ENCODE measurements at places on chromosomes 4 and X.

- no peak for DNase-seq
Observed at GRCh38 chrX:39854772-39855747, 242.7 kb downstream of the BCOR start.

GRCh38 chrX:153625271-153626024 is 21.6 kb upstream of the DUSP9 start:
- DNase-seq, result no peak

GRCh38 chr4:23814996-23815660 is 74.7 kb downstream of the PPARGC1A start:
- DNase-seq, result no peak

DNA sequence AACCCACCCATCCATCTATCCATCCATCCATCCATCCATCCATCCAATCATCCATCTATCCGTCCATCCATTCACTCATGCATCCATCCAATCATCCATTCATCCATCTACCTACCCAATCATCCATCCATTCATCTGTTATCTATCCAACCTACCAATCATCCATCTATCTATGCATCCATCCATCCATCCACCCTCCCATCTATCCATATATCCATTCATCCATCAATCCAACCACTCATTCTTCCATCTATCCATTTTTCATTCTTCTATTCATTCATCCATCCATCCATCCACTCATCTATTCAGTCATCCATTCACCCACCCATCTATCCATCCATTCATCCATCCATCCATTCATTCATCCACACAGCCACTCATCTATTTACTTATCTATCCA is 80.1 kb upstream of the SHOX start:
- DNase-seq, result no peak

DNA sequence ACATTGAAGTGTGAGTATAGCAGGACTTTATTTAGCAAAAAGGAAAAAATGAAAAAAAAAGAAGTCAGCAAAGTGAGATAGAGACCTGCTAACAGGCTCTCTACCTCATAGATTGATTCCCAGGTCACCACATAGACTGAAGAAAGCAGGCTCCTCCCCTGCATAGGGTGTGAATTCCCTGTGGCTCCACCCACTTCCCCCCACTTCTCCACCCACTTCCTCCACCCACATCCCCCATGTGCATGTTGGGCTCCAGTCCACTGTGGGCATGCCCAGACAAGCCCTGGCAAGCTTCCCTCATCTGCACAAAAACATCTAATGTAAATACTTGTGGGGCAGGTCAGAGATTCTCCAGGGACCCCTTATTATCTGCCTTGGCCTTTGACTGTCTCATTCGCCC is 97.8 kb downstream of the TMEM47 start:
- DNase-seq, result no peak

- DNase-seq, result no peak
Observed at GRCh38 chr4:119299741-119300100, 22.2 kb downstream of the FABP2 start.

- no peak for DNase-seq
Observed at GRCh38 chr4:173932701-173933100, 350.8 kb downstream of the FBXO8 start.

DNA sequence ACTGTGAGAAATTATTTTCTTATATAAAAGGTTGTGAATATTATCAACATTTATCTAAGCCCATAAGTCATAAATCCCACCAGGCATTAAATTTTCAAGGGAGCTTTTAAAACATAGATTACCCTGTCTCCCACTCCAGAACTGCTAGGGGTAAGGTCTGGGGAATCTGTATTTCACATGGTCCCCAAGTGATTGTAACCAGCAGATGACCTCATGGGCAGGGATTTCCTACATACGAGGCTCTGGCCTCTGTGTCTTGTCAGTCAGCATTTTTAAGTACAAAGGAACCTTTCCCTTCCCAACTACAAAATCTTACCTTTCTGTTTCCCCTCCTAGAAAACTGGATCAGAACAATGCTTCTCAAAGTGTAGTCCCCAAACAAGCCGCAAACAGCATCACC is 188.6 kb downstream of the TSPAN5 start:
- no peak for DNase-seq

DNA sequence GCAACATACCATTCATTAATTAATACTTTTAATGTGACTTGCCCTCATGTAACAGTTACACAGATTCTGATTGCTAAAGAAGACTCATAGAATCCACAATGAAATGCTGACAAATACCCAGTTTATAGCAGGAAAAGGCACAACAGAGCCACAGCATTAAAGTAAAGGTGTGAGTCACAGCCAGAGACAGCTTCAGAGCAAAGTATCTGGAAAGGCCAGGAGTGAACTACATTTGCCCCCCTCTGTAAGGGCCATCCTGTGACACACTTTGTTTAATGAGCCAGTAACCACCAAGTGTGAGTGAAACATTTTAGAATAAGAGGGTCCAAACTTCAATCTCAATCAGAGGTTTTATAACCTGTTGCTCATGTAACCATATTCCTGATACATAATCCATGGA is 133.8 kb upstream of the TACR3 start:
- no peak for DNase-seq

DNA sequence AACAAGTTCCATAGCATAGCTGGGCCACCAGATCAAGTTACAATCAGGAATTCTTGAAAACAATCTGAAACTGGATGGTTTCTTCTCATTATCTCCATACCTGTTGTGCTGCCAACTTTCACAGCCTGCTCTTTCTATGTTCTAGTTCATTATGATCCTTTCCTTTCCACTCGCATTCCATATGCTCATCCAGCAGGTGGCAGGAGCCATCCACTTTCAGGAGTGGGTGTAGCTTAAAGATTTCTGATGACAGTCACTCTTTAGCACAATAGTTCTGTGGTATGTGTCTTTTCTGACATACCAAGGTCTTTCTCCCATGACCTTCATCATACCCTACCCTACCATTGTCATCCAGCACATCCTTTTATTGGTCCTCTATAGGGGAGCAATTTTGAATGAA is 46.4 kb downstream of the PAGE2 start:
- no peak for DNase-seq

GRCh38 chrX:107025545-107025944 is 25.5 kb upstream of the MORC4 start:
- DNase-seq, result no peak

- DNase-seq, result no peak
Observed at GRCh38 chr4:48137846-48138245, 3.8 kb upstream of the TXK start.

DNA sequence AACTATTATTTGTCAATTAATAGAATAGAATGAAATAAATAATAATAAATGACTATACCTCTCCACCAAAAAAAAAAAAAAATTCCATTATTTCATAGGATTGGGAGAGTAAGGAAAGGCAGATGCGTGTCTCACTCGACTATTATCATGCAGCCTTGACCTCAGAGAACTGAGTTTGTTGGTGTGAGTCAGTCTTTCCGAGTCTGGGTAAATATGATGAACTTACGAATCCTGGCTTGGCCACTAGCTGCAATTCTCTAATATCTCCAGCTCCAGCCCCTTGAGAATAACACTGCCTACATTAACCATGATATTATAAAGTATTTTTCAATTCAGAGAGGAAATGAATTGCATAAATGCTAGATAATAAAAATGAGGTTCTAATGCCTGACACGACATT is 46.6 kb upstream of the DHX15 start:
- DNase-seq, result no peak

- DNase-seq, result no peak
Observed at GRCh38 chrX:86930419-86930818, 587.2 kb upstream of the KLHL4 start.

- no peak for DNase-seq
Observed at GRCh38 chr4:158995040-158995439, 107.8 kb upstream of the RAPGEF2 start.

GRCh38 chrX:12989461-12989860 is 14.6 kb downstream of the TMSB4X start:
- DNase-seq, result no peak

- no peak for DNase-seq
Observed at GRCh38 chr4:121769341-121769740, 4.4 kb upstream of the SMIM43 start.

- no peak for DNase-seq
Observed at GRCh38 chrX:107168712-107169111, 37.5 kb downstream of the NUP62CL start.

DNA sequence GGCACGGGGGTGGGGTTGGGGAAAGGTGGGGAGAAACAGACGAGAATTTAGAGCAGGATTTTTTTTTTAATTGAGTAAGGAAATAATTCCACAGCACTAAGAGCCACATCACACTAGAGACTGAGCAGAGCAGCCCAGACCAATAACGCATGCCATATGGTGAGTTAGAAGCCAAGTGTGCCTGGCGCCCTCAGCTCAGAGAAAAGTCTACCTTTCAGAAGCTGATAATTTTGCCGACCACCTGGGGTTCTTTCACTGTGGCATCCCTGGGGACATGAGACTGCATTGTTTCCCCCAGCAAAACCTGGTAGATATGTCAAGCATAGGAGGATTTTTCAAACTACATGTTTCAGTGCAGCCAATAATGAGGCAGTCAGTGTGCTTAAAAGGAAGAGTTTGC is 516.8 kb downstream of the SMARCA1 start:
- no peak for DNase-seq

DNA sequence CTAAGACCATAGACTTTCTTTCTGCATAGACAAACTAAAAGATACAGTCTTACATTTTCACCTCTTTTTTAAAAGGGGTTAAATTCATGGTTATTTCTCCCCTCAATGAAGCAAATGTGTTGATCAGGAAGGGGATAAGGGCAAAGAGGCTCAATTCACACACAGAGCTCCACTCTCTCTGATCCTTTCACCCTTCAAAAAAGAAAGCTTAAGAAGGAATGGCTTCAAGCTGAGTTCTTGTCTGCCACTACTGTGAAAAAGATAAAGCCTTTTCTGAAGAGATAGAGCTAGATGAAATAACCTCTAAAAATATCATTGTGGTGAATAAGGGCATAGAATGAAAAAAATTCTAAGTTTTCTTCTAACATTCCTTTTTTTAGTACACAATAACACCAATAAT is 28.3 kb downstream of the SEPSECS start:
- DNase-seq, result no peak

DNA sequence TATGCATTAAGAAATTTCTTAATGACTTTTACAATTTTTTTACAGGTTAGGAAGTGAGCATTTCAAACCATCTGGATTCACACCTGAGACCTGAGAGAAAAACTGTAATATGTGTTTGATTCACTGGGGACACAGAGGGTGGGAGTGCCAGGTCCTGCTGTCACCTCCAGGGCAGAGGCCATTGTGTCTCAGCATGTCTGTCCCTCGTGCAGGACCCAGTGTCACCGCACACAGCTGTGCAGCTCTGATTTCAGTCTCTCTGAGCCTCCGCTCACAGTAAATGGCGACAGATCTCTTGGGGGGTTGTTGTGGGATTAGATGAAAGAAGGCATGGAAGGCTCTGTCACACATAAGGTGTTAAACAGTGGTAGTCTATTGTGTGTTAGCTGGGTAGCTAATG is 23.0 kb upstream of the CLDN24 start:
- DNase-seq, result no peak

DNA sequence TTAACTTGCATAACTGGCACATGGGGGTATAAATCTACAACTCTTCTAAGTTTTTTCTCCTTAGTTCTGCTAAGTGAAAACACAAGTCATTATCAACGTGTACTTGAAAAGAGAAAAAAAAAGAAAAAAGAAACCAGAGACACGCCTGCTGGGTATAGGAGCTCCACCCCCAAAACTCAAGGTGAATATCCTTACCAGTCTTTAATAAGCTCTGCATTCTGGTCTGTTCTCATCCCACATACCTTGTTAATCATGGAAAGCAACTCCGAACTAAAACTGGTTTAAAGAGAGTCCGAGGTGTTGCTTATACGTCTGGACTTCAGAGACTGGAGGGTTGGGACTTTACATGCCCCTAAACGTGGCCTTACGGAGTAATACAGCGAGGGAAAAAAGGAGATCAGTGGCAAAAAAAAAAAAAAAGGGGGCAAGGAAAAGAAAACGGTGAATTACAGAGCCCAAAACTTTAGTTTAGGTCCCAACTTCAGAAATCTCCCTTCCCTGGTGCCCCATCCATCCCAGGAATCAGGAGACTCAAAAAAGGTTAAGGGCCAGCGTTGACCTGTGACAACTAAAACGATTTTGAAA is 1.0 kb downstream of the PGRMC2 start:
- no peak for DNase-seq

- no peak for DNase-seq
Observed at GRCh38 chr4:184450743-184451535, 23.4 kb downstream of the IRF2 start.

- DNase-seq, result no peak
Observed at GRCh38 chrX:43970528-43970927, 2.7 kb downstream of the NDP start.

- no peak for DNase-seq
Observed at GRCh38 chr4:137997496-137997895, 244.7 kb downstream of the SLC7A11 start.

DNA sequence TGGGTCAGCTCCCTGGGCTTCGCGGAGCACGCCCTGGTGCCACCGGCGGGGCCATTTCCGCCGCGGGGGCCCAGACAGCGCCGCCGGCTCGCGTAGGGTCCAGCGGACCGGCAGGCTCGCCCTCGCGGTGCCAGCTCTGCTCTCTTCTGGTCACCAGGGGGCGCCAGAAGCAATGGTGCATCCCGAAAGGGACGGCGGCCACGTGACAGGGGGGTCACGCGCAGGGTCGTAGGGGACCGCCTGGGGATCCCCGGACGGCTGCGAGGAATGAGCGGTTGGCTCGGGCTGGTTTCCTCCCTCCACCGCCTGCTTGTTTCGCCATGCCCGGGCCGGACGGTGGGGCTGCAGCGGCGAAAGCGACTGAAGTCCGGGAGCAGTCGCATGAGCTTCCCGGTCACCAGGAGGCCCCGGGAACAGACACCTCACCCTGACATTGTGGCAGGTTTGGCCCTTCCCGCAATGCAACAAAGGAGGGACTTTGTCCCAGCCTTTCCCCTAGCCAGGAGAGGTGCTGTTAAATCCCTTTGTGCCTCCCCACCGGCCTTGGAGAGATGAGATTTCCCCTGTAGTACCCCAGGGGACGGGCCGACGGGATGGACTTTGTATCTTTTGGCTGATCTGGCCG is 15.8 kb downstream of the ZCCHC12 start:
- no peak for DNase-seq

DNA sequence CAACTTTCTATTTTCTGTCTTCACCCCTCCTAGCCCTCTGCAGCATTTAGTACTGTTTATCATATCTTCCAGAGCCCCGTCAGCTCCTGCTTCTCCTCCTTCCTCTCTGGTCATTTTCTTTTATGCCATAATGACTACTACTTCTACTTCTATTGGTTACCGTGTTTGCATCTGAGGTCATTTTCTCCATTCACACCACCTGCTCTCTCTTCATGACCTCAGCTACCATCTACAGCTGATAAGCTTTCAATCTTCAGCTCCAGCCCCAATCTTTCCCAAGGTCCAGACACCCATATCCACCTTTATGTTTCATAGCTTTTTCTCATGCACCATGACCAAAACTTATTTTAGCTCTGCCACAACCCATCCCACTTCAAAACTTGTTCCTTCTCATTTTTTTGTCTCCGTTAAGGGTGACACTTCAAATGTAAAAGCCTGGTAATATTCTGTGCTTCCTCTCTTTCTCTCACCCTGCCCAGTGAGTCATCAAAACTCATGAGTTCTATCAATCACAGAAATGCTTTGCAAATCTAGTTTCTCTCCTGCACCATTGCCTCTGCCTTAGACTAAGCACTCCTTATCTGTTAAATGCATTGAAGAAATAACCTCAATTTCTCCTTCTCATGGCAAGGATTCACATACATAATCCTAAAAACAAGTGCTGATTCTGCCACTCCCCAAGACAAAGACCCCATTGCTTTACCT is 71.3 kb upstream of the IQCM start:
- no peak for DNase-seq
